ENCODE measurements at places on chromosomes 1 and 21. TPM values are rescaled to one million over a fixed set of nuclear protein-coding genes. Genes with fewer than 3 reads are reported as not detected.

Gene PPIAL4G
- not detected for total RNA-seq

Gene S100A12
- not detected for total RNA-seq

Gene ACTA1
- not detected for total RNA-seq

Gene C1orf141
- not detected for total RNA-seq

Gene SLC5A9
- total RNA-seq, result not detected
